Sciatic nerve (tissue), 2 donors: ENCODE measurements at places on chromosomes 11 and 22.

GRCh38 chr11:59191095-59191494 is 19.2 kb downstream of the DTX4 start:
- no peak for DNase-seq

DNA sequence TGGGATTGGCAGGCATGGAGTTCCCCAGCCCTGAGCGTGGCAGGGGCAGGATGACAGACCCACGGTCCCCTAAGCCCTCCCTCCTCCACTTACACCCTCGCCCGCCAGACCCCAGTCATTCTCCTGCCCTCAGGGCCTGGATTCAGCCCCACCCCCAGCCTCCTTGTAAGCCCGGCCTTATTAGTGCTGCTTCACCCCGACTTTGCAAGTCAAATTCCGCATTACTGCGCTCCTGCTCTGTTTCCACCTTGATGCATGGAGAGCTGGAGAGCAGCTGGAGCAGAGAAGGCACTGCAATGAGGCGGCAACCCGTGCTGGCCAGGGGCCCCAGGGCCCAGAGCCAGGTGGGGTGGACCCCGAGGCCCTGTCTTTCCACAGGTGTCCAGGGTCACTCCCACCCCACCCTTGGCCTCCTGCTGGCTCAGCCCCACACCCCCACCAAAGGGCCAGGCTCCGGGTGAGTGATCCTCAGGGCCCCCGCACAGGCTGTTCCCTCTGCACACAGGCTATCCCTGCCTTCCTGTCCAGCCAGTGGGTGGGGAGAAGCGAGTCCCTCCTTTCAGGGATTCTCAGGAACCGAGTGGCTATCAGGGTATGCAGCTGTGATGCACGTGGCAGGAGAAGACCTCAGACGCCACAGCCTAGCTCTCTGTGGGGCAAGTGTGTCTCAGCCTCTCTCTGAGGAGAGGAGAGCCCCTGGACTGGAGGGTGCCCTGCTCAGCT is 36.4 kb downstream of the RTN4R start:
- no peak for DNase-seq

DNA sequence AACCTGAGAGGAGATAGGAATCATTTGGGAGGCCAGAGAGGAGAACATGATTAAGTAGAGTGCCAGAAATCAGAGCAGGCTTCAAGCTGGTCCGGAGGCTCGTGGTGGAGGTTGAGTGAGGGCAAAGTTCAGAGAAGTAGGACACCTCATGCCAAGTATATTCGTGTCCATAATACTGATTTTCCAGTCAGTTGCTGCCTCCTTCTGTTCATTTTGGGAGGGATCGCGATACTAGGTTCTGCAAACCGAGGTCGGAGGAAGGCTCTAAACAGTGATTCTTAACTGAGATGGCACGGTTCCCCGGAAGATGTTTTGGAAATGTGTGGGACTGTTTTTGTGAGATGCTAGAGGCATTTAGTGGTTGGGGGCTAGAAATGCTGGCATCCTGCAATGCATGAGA is 13.6 kb upstream of the CD3E start:
- no peak for DNase-seq

GRCh38 chr22:45478108-45478771 is 24.4 kb upstream of the FBLN1 start:
- DNase-seq = peak; percentile 78

DNA sequence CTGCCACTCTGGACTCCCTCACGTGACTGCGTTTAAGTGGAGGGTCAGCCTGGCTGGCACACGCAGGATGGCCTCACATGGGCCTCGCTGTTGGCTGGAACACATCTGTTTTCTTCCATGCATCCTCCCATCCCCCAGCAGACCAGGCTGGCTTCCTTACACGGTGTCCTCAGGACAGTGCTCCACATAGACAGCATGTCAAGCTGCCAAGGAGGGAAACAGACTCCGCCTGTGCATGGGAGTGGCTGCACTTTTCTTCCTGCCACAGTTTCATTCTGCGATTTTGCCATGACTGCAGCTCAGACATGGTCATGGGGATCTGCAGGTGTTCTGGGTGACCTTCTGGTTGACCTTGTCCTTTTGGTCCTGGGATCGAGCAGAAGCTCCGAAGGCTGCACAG is 344.2 kb downstream of the SHANK2 start:
- no peak for DNase-seq

- DNase-seq = no peak
These were observed 11.7 kb upstream of the GLYATL1 start for GRCh38 chr11:58927393-58928106.

GRCh38 chr11:116422956-116423600 is 349.7 kb downstream of the BUD13 start:
- no peak for DNase-seq

- DNase-seq = no peak
These were observed 140.0 kb downstream of the CHST1 start for GRCh38 chr11:45525393-45525792.

DNA sequence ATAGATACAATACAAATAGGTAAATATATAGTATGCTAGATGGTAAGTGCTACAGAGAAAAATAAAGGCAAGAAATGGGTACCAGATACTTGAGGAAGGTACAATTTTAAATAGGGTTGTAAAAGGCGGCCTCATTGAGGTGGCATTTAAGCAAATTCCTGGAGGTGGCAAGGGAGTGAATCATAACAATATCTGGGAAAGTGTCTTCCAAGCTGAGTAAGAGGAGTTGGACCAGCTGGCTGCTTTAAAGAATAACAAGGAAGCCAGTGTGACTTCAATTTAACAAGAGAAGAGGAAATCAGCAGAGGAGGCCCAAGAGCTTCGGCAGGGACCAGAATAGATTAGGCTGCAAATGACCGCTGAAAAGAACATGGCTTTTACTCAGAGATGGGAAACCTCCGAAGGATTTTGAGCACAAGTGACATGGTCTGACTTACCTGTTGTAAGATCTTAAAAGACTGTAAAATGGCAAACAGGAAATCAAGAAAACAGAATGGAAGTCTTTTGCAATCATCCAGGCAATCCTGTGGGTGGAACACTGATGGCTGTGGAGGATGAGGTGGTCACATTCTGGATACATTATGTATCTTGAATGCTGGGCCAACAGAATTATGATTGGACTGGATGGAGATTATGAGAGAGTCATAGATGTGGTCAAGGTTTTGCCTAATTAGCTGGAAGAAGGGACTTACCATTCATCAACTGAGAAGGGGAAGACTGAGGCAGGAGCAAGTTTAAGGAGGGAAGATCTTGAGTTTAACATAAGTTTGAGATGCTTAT is 77.2 kb downstream of the RDX start:
- DNase-seq = no peak

- no peak for DNase-seq
These were observed 73.2 kb downstream of the DBX1 start for GRCh38 chr11:20087118-20087521.

GRCh38 chr11:129285402-129285786 is 90.3 kb upstream of the BARX2 start:
- DNase-seq = no peak

- DNase-seq = peak; percentile 45
These were observed 78.0 kb downstream of the MYEOV start for GRCh38 chr11:69371731-69372588.

DNA sequence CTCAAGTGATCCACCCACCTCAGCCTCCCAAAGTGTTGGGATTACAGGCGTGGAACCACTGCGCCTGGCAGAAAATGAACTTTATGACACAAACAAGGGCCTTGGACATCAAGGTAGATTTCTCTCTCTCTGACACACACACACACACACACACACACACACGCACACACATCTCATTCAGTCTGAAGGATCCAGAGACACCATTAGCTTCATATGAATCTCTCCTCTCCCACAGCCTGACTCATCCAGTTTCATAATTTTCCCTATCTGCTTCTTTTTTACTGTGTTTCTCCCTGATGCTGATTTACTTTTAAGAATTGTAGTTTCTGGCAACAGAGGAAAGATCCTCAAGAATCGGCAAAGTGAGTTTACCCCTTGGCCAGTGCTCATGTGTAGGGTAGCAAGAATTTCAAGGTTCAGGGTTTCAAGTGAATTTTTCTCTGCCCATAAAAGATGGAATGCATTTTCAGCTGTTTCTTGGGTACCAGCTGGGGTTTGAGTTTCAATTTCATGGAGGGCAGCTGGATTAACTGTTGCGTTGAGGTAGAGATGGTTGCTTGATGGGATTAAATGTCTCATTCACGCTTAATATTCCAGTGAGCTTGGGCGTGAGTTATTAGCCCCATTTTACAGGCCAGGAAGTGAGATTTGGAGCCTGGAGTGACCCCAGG is 3.5 kb downstream of the MYO18B start:
- DNase-seq = no peak

DNA sequence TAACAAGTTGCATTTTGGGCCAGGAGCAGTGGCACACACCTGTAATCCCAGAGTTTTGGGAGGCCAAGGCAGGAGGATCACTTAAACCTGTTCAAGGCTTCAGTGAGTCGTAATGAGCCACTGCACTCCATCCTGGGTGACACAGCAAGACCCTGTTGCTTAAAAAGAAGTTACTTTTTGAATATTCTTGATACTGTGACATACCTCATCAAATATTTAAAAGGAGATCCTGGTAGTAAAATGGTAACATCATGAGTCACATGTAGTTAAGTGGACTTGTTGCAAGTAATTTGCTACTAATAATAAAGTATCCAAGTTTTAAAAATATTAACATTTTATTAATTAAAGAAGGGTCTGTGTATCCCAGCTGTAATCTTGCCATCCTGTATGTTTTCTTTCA is 18.3 kb downstream of the HMGXB4 start:
- no peak for DNase-seq
